ENCODE measurements at places on chromosomes 5 and 9. TPM values are rescaled to one million over a fixed set of nuclear protein-coding genes. Genes with fewer than 3 reads are reported as not detected.

The DCTN3 gene
- total RNA-seq, result 61.4 TPM

The NSD1 gene
- 63.7 TPM for total RNA-seq

The MOB3B gene
- 9.0 TPM for total RNA-seq

- H3K4me3 ChIP-seq, result no peak overlapping the region
- no peaks in the 10 kb centered on the region for H3K4me1 ChIP-seq
- no peaks in the 10 kb centered on the region for H3K27me3 ChIP-seq
- no peak overlapping the region for H3K27ac ChIP-seq
- DNase-seq, result no peak
Measured at GRCh38 chr5:76221311-76221710, 138.1 kb downstream of the SV2C start.

- H3K4me1 ChIP-seq, result no peaks in the 10 kb centered on the region
- no peak for DNase-seq
- no peak overlapping the region for H3K27ac ChIP-seq
- H3K36me3 ChIP-seq, result no peaks in the 10 kb centered on the region
- H3K27me3 ChIP-seq, result no peaks in the 10 kb centered on the region
- H3K4me3 ChIP-seq, result no peak overlapping the region
Measured at GRCh38 chr5:13207112-13207511, 737.4 kb downstream of the DNAH5 start.

GRCh38 chr5:131986161-131986912 lies 25.1 kb downstream of the ACSL6 start:
- peak; percentile 36 for DNase-seq
- no peak overlapping the region for H3K4me3 ChIP-seq
- no peaks in the 10 kb centered on the region for H3K36me3 ChIP-seq
- H3K27me3 ChIP-seq, result no peaks in the 10 kb centered on the region
- no peak overlapping the region for H3K27ac ChIP-seq
- no peaks in the 10 kb centered on the region for H3K4me1 ChIP-seq

DNA sequence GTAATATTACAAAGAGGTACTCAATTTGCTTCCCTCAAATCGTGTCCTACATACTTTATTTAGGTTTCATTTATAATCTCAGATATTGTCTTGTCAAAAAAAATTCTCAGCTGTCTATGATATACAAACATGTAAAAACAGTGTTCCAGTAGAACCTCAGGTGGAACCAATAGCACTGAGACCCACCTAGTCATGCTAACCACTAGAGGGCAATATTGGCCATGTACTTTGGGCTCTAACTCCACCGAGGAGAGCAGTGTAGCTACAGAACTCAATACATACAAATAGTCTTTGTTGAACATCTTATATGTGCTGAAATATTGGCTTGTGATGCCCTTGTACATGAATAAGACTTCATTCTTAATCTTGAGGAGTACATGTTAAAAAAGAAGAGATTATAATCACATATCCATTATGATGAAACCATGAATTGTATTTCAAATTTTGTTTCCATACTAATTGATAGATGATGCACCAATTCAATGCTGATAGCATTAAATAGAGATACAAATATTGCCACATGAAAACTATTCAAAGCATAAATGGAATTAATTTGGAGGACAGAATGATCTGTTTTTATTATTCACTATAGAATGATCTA lies 71.2 kb upstream of the CNTLN start:
- no peaks in the 10 kb centered on the region for H3K4me1 ChIP-seq
- no peaks in the 10 kb centered on the region for H3K27me3 ChIP-seq
- no peak for DNase-seq

DNA sequence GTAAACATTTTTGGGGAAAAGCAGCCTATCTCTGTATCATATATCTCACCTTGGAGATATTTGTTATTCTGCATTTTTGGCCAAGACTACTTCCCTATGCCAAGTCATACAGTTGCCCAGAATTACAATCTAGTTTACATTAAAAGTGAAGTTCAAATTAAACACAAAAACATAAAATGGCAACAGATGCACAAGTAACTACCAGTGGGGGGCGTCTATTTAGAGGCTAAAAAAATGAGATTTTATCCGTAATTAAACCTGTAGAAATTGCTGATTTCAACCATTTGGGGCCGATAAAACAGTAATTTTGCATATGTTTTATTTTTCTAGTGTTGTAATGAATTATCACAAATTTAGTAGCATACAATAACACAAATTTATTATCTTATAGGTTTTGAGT lies 787.1 kb upstream of the CHD1 start:
- no peaks in the 10 kb centered on the region for H3K36me3 ChIP-seq
- H3K4me1 ChIP-seq, result no peaks in the 10 kb centered on the region
- no peak overlapping the region for H3K4me3 ChIP-seq
- no peak for DNase-seq
